Stimulated activated CD8-positive, alpha-beta memory T cell treated with anti-CD3 and anti-CD28 coated beads, Interleukin-7, amount 100 ng/mL, for 1 hour (primary cell): ENCODE measurements at places on chromosomes 6 and 20.

DNA sequence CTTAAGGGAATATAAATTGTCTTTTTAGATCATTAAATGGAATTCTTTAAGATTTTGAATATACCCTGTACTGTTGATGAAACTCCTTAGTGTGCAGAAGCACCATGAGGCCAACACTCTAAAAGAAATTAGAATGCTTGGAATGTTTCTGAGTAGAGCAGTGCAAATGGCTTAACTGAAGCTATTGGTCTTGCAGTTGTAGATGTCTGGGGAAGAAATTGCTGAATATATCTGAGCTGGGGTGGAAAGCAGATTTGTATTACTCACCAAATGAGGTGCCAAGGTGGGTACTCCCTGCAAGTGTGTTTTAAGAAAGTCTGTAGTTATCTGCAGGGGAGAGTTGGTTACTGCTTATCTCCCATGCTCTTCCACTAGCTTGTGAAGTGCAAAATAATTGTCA lies 119.0 kb downstream of the ADGRG6 start:
- no peak for DNase-seq

DNA sequence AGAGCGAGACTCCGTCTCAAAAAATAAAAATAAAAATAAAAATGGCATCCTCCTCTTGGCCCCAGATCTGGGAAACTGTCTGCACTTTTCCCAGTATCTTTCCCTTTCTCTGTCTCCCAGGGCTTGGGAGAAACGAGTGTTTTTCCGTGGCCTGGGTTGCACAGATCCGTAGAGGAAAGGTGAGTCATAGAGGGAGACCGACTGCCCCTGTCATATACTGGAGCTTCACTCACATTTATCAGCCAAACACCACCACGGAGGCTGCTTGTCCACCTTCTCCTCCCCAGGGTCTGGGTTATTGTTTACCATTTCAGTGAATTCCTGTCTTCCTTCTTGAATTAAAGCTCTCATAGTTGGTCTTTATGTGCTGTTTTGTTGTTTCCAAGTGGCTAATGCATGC lies 31.9 kb upstream of the EIF2S2 start:
- no peak for DNase-seq

- DNase-seq, result no peak
Observed at GRCh38 chr6:2839195-2839981, 2.3 kb downstream of the SERPINB1 start.

- DNase-seq, result no peak
Observed at GRCh38 chr6:164826831-164827468, 482.5 kb downstream of the C6orf118 start.

- no peak for DNase-seq
Observed at GRCh38 chr6:33156561-33156960, 35.7 kb downstream of the COL11A2 start.

GRCh38 chr6:136326038-136326553 lies 36.5 kb upstream of the BCLAF1 start:
- no peak for DNase-seq

GRCh38 chr6:123316733-123317323 lies 319.9 kb downstream of the TRDN start:
- DNase-seq, result no peak

- no peak for DNase-seq
Observed at GRCh38 chr6:169473663-169474062, 220.0 kb upstream of the THBS2 start.

GRCh38 chr20:30811885-30812671 lies 445.4 kb upstream of the DEFB115 start:
- DNase-seq, result no peak

DNA sequence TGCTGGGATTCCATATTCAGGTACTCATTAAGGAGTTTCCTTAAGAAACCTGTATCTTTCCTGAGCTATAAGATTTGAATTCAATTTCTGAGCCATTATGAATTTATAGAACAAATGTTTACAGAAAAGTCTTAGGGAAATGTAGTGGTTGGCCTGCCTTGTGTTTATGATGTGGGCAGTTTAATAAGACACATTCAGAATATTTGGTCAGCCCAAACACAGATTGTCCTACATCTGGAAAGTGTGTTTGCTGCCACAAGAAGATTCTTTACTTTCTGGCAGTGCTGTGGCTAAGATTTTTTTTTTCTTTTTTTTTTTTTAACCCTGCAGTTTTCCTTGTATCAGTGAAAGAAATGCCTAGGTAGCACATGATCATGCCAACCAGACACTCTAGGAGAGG lies 15.2 kb downstream of the TBX18 start:
- DNase-seq, result no peak

DNA sequence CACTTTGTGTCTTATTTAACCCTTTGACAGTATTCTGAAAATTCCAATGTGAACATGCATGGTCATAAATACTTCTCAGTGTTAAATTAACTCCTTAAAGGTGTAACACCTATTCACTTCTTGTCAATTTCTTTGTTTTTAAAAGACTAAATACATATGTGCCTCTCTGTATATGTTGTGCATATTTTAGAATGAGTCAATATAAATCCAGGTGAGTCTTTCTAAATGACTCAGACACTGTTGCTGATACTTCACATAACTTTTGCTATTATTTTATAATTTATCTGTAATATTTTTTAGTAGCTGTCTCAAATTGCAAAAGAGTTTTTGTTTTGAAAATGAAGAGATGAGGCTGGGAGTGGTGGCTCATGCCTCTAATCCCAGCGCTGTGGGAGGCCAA lies 36.0 kb downstream of the TIAM2 start:
- no peak for DNase-seq

GRCh38 chr6:31877651-31878161 lies 1.1 kb downstream of the SLC44A4 start:
- no peak for DNase-seq

DNA sequence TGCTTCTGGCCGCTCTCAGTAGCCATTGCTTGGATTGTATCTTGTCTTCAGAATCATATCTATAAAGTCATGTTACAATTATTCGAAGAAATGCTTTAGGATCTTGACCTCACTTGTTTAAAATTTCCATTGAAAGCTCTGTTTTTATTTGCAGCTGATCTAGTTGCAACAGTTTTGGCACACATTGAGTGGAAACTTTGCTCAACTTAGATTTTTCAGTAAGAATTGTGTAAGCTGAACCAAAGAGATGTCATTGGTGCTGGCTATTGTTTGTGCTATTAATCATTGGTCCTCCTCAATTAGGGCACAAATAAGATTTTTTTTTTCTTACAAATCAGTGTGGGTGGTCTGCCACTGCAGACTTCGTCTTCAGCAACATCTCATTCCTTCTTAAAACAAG lies 649.2 kb downstream of the MMUT start:
- no peak for DNase-seq

- no peak for DNase-seq
Observed at GRCh38 chr6:62797190-62797589, 414.1 kb upstream of the FKBP1C start.

- no peak for DNase-seq
Observed at GRCh38 chr6:21771626-21772320, 178.2 kb downstream of the SOX4 start.

GRCh38 chr6:144449218-144449617 lies 164.1 kb downstream of the UTRN start:
- no peak for DNase-seq

GRCh38 chr6:157148391-157149323 lies 174.7 kb downstream of the TMEM242 start:
- no peak for DNase-seq

- DNase-seq, result no peak
Observed at GRCh38 chr20:32685541-32686529, 12.1 kb upstream of the C20orf203 start.

GRCh38 chr6:48325701-48326100 lies 214.7 kb upstream of the PTCHD4 start:
- DNase-seq, result no peak

- DNase-seq, result no peak
Observed at GRCh38 chr20:11015440-11015839, 341.6 kb upstream of the JAG1 start.

- no peak for DNase-seq
Observed at GRCh38 chr6:166989427-166990032, 9.7 kb upstream of the CEP43 start.

DNA sequence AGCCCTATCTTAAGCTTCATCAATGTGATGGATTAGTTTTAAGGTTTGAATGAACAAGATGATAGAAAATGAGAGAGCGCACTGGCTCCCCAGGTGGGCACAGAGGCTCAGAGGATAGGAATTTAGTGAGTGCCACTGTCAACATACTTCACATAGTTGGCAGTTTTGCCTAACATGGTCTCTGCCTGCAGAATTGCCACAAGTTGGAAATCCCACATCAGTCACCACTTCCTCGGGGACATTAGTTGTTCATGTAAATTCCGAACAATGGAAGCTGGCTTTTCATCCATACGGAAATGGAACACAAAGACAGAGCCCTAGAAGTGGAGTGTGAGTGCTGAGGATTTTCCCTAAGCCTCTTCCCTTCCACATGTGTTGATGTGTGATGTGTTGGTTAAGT lies 123.9 kb upstream of the PHACTR1 start:
- no peak for DNase-seq
